ENCODE measurements at places on chromosomes 7 and 10.

DNA sequence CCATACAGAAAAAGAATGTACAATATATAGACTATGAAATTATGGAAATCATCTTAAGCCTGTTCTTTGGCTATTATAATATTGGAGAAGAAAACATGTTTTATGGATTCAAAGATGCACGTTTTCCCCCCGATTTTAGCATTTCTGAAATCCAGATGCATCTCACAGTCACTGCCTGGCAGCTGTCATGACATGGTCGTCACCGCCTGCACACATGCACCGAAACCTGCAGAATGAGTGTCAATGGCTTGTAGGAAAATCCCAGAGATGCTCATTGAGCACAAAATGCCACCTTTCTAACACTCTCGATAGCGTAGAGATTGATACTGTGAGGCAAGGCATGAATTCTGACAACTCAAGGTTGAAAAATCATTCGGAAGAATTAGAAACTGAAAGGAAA lies 115.5 kb downstream of the TAF3 start:
- no peaks in the 10 kb centered on the region for H3K36me3 ChIP-seq
- H3K27me3 ChIP-seq: no peaks in the 10 kb centered on the region
- H3K27ac ChIP-seq: no peak overlapping the region
- no peak for DNase-seq
- no peak overlapping the region for H3K4me3 ChIP-seq
- H3K4me1 ChIP-seq: no peaks in the 10 kb centered on the region

DNA sequence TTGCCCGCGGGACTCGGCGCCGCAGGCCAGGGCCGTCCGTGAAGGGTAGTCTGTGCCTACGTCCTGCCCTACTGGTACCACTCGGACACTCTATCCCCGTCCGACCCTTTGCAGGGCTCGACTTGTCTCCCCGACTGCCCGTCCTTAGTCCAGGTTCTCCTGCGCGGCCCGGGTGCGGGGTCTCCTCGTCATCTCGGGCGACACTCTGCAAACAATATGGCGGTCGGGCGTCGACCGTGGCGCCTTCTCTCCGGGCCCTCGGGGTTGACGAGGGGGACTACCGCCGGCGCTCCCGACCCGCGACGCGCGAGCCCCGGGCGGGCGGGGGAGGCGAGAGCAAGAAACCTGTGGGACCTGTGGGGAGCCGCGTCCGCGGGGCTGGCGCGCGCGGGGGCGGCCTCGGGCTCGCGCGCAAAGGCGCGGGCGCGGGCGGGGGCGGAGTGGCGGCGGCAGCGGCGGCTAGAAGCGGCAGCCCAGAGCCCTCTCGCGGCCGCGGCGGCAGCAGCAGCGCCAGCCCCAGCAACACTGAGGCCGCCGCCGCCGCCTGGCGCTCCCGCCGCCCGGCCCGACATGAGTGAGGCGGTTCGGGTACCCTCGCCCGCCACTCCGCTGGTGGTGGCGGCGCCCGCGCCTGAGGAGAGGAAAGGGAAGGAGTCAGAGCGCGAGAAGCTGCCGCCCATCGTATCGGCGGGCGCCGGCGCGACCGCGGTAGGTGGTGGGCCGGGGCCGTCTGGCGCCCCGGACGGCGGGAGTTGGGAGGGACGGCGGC lies at the start of gene HECTD2:
Gene HECTD2 (plus strand): TSS at position 476 of the 769 bp plus-strand sequence. CDS start 95 bp downstream, at position 571.
- H3K27me3 ChIP-seq: peaks cover 4% of the 10 kb centered on the region
- peak within 1 kb of the TSS; percentile 98 for H3K27ac ChIP-seq
- H3K36me3 ChIP-seq: no peaks in the 10 kb centered on the region
- DNase-seq: peak; percentile 77
- peaks cover 49% of the 10 kb centered on the region for H3K4me1 ChIP-seq

- peaks cover 8% of the 10 kb centered on the region for H3K36me3 ChIP-seq
- H3K4me1 ChIP-seq: no peaks in the 10 kb centered on the region
- H3K4me3 ChIP-seq: no peak overlapping the region
- H3K27me3 ChIP-seq: no peaks in the 10 kb centered on the region
Observed at GRCh38 chr7:81040496-81040895, 121.6 kb upstream of the SEMA3C start.

DNA sequence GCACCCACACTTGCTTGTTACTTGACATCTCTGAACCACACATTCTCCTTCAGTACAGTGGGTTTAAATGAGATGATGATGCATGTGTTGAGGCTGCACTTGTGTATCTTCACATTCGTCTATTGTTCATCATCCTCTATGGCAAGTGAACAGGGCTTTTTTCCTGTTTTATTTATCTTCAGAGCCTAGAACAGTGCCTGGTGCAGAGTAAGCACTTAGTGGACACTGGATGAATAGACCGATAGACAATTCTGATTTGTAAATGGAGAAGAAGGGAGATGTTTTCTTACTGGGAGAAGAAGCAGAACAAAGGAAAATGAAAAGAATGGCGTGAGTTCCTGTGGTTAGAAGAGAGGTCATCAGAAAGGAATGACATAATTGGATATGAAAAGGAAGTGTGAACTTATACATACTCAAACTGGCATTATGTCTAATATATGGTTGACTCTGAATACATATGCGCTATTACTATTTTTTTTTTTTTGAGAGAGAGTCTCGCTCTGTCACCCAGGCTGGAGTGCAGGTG lies 99.7 kb downstream of the AVL9 start:
- DNase-seq: no peak
- H3K27me3 ChIP-seq: no peaks in the 10 kb centered on the region
- H3K4me1 ChIP-seq: peaks cover 8% of the 10 kb centered on the region
- H3K27ac ChIP-seq: no peak overlapping the region
- peaks cover 9% of the 10 kb centered on the region for H3K36me3 ChIP-seq

- no peaks in the 10 kb centered on the region for H3K27me3 ChIP-seq
- H3K36me3 ChIP-seq: no peaks in the 10 kb centered on the region
- H3K4me3 ChIP-seq: no peak overlapping the region
- peaks cover 17% of the 10 kb centered on the region for H3K4me1 ChIP-seq
Observed at GRCh38 chr10:111473361-111473760, 396.5 kb downstream of the ADRA2A start.

GRCh38 chr7:97017192-97018125 lies 7.2 kb downstream of the DLX5 start:
- H3K27me3 ChIP-seq: peaks cover 100% of the 10 kb centered on the region
- H3K4me1 ChIP-seq: peaks cover 61% of the 10 kb centered on the region
- H3K4me3 ChIP-seq: peak overlapping the region; percentile 65

- H3K4me1 ChIP-seq: no peaks in the 10 kb centered on the region
- H3K36me3 ChIP-seq: peaks cover 26% of the 10 kb centered on the region
- no peak for DNase-seq
- H3K4me3 ChIP-seq: no peak overlapping the region
Observed at GRCh38 chr7:2201128-2201527, 31.6 kb downstream of the MAD1L1 start.

GRCh38 chr7:155470686-155471638 lies 13.0 kb downstream of the EN2 start:
- H3K27me3 ChIP-seq: peaks cover 100% of the 10 kb centered on the region
- no peak for DNase-seq

DNA sequence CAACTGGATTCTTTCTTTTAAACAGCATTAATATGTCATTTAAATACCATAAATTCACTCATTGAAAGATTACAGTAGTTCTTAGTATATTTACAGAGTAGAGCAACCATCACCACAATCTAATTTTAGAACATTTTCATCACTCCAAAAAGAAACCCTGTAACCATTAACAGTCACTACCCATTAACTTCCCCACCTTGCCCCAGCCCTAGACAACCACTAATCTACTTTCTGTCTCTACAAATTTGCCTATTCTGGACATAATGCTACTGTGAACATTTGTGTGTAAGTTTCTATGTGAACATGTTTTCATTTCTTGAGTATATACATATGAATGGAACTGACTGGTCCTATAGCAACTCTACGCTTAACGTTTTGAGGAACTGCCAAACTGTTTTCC lies 42.4 kb downstream of the P4HA1 start:
- no peak overlapping the region for H3K27ac ChIP-seq
- no peak for DNase-seq
- H3K4me3 ChIP-seq: no peak overlapping the region

DNA sequence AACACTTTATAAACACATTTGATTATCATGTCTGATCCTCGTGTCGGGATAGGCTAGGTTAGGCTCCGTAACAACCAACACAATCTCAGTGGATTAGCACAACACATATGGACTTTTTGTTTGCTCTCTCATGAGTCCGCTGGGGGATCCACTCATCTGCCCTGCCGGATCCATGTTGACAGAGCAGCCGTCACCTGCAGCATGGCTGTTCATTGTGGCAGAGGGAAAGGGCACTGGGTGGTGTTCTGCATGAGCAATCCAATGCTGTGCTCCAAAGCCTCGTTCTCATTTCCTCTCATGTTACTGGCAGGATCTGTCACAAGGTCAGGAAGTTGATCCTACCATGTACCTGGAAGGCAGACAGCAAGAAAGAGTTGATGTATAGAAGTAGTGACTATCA lies 62.5 kb upstream of the RAPGEF5 start:
- peaks cover 11% of the 10 kb centered on the region for H3K4me1 ChIP-seq
- no peak for DNase-seq
- no peaks in the 10 kb centered on the region for H3K36me3 ChIP-seq
- H3K27me3 ChIP-seq: no peaks in the 10 kb centered on the region
- no peak overlapping the region for H3K4me3 ChIP-seq
- H3K27ac ChIP-seq: no peak overlapping the region

DNA sequence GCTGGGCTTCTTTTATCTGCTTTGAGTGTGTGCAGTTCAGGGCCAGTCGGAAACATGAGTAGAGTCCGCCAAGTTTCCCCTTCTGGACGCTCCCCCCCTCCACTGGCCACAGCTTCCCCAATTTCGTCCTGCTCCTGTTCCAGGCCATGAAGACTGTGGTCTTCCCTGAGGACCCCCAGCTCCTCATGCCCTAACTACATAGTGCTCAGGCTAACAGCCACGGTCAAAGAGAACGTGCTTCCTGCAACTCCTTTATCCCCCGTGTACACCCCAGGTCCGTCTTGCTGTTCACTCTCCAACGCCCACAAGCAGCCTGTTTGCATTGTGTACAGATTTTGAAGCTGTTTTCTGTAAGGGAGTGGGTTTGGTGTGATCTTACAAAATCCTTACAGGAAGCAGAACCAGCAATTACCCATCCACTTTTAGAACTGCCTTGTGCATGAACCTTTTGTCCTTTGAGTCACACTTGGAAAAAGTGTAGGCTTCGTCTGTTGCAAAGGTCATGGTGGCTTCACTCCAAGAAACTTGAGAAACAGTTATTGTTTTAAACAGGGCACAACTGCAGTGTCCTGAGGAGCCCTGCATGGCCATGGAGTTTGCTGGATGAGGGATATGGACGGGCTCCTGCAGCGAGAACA lies 77.0 kb upstream of the FAM20C start:
- peaks cover 19% of the 10 kb centered on the region for H3K36me3 ChIP-seq
- H3K4me3 ChIP-seq: no peak overlapping the region
- DNase-seq: no peak
- peaks cover 19% of the 10 kb centered on the region for H3K4me1 ChIP-seq

GRCh38 chr10:5443429-5443828 lies 31.1 kb downstream of the NET1 start:
- no peak overlapping the region for H3K4me3 ChIP-seq
- no peaks in the 10 kb centered on the region for H3K27me3 ChIP-seq
- no peak for DNase-seq

DNA sequence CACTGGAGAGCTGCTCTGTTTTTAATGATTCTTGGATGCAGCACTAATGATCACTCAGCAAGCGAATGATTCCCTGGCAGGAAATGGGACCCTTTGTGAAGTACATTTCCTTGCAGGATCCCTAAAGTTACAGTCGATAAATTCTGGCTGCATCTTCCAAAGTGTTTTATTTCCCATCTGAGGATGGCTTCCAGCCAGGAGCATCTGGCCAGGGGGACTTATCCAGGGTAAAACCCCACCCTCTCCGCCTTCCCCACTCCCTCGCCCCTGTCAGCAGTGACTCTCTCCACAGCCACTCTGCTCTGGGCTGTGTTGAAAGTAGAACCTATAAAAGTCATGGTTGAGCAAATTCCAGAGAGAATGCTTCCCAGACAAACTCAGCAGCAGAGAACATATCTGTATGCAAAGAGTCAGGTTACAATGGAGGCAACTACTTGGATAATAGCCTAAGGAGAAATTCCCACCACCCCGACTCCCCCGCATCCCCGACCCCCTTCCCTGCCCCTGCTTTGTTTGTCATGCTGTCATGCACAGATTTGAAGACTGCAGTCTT lies 111.0 kb upstream of the ANLN start:
- peak overlapping the region; percentile 46 for H3K4me3 ChIP-seq
- no peak for DNase-seq
- peak overlapping the region; percentile 97 for H3K27ac ChIP-seq
- H3K36me3 ChIP-seq: no peaks in the 10 kb centered on the region
- H3K27me3 ChIP-seq: no peaks in the 10 kb centered on the region
- peaks cover 96% of the 10 kb centered on the region for H3K4me1 ChIP-seq

DNA sequence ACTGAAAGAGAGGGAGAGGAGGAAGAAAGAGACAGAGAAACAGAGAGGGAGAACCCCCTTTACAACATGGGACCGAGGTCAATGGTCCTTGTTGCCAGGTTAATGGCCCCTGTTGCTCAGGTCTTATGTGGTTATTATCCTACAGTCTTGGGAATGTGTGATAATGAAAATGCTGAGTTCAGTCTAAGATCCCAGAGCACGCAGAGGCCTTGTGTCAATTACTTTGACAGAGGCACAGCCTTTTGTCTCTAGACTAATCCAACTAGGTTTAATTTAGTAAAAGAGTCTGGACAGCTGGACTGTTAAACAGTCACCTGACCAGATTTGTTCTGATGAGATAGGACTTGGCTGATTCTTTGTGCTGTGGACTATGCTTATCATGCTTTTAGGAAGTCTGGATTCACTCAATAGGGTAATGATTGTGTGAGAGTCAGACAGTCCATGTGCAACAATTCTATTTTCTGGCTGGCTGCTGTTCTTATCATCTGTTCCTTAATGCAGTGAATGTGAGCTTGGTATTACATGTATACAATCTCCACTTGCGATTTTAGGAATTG lies 157.4 kb upstream of the MAGI2 start:
- H3K36me3 ChIP-seq: peaks cover 2% of the 10 kb centered on the region
- H3K27ac ChIP-seq: no peak overlapping the region
- H3K27me3 ChIP-seq: no peaks in the 10 kb centered on the region
- H3K4me3 ChIP-seq: no peak overlapping the region
- DNase-seq: no peak

DNA sequence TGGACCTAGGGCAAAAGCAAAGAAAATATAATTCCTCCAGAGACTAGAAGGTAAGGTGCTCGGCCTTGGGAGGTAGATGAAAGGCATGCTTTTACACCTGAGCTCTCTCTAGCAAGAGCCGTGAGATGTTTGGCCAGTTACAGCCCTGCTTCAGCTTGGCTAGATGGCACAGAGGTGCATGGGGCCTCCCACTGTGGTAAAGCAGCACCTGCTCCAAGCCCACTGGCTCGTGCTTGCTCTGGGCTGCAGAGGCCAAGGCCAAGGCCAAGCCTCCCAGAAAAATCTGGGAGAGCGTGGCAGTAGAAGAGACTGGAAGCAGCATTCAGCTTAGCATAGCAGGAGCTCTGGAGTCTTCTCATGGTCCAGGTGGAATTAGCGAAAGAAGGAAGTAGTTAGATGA lies 31.0 kb upstream of the OPALIN start:
- no peak for DNase-seq
- H3K27me3 ChIP-seq: no peaks in the 10 kb centered on the region
- H3K4me1 ChIP-seq: 0 out of 2 replicates have a peak, but pooled peaks cover 3% of the 10 kb centered on the region
- H3K27ac ChIP-seq: no peak overlapping the region
- H3K4me3 ChIP-seq: no peak overlapping the region

GRCh38 chr7:36440880-36441279 lies 51.2 kb downstream of the ANLN start:
- H3K4me1 ChIP-seq: no peaks in the 10 kb centered on the region
- no peaks in the 10 kb centered on the region for H3K27me3 ChIP-seq
- no peak for DNase-seq
- no peak overlapping the region for H3K27ac ChIP-seq
- H3K4me3 ChIP-seq: no peak overlapping the region

GRCh38 chr7:112257073-112257472 lies 50.6 kb downstream of the ZNF277 start:
- H3K36me3 ChIP-seq: no peaks in the 10 kb centered on the region
- H3K4me1 ChIP-seq: peaks cover 65% of the 10 kb centered on the region
- DNase-seq: no peak
- H3K27me3 ChIP-seq: peaks cover 14% of the 10 kb centered on the region
- no peak overlapping the region for H3K27ac ChIP-seq
- no peak overlapping the region for H3K4me3 ChIP-seq

Data from WTC11 (cell line).